ENCODE measurements at places on chromosomes 1 and 21. TPM values are rescaled to one million over a fixed set of nuclear protein-coding genes. Genes with fewer than 3 reads are reported as not detected.

Gene CLCA2
- total RNA-seq = under 0.01 TPM

Gene HES3
- not detected for total RNA-seq

Gene COL6A2
- 691 TPM for total RNA-seq

Gene NCAM2
- 1.0 TPM for total RNA-seq

Gene SMIM11
- 3.0 TPM for total RNA-seq

Gene FCRL4
- not detected for total RNA-seq

Gene RBM15
- 22.4 TPM for total RNA-seq

Gene CLCA1
- not detected for total RNA-seq

Gene GSTM5
- 6.4 TPM for total RNA-seq

Gene NBPF20
- 0.74 TPM for total RNA-seq
